ENCODE measurements at places on chromosomes 4 and X.

- DNase-seq = no peak
Observed at GRCh38 chr4:85446141-85446861, 28.6 kb upstream of the ARHGAP24 start.

- DNase-seq = no peak
Observed at GRCh38 chrX:72041871-72042851, 89.6 kb downstream of the RTL5 start.

DNA sequence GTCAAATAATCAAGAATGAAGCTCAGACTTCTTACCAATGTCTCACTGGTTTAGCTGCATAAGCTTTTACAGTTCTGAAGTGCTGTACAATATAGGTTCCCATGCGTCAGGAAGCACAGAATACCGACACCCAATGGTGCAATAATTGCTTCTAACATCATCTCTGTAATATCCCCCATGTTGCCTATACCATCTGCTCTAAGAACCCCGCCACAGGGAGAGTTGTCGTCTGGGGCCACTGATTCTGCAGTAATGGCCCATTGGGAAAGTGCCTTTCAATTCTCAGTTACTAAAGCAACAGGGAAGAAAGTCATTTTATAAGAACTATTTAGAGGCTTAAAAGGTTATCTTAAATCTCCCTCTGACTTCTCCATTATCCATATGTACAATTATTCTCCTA, 94.9 kb downstream of the GLRA3 start:
- no peak for DNase-seq

GRCh38 chr4:70000711-70001110, 4.9 kb downstream of the STATH start:
- peak; percentile 10 for DNase-seq

GRCh38 chr4:24794480-24794879, 893 bp upstream of the SOD3 start:
- DNase-seq = no peak

- DNase-seq = no peak
Observed at GRCh38 chr4:24644983-24645764, 60.8 kb upstream of the DHX15 start.

DNA sequence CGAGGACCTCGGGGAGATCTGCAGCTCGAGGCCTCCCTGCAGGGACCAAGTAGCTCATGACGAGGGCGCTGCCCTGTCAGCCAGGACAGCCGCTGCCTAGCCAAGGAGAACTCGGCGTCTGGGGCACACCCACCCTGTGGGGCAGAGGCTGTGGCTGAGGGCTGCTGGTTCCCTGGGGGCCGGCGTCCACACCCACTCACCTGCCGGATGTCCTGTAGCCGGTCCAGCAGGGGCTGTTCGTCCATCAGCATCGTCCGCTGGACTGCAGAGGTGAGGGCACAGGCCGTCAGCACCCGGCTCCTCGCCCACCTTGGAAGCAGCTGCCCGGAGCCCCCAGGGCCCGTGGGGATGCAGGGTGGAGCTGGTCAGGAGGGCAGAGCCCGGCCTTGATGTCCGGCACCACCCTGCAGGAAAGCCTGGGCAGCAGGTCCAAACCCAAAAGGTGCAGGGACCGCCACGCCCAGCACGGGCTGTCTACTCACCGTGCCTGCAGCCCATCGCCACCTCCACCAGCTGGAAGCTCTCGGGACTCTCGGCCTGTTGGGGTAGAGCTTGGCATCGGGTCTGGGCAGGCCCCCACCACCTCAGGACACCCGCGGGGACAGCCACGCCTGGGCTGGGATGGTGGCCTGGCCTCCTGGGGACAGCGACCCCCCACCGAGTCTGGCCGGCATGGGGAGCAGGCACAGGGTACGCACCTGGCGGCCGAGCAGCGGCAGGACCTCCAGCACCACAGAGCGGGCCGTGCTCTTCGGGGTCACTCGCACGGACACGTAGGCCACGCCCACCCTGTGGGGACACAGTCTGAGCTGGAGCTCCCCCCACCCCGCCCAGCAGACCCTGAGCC, 6.9 kb downstream of the DGKQ start:
- no peak for DNase-seq

- no peak for DNase-seq
Observed at GRCh38 chr4:16055471-16055870, 28.4 kb downstream of the PROM1 start.

DNA sequence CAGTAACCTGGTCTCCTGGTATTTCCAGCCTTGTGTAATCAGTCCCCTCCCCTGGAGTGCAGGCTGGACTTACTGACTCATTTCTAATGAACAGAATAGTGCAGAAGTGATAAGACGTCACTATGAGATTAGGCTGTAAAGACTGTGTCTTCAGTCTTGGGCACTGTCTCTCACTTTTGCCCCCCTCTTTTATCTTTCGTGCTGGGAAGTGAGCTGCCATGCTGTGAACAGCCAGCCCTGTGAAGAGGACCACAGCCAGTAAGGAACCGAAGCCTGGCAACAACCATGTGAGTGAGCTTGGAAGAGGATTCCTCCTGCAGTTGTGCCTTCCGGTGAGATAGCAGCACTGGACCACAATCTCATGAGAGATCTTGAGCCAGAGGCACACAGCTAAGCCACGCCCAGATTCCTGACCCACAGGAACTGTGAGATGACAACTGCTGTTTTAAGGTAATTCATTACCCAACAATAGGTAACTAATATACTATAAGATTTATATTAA, 67.5 kb upstream of the GPR34 start:
- no peak for DNase-seq

DNA sequence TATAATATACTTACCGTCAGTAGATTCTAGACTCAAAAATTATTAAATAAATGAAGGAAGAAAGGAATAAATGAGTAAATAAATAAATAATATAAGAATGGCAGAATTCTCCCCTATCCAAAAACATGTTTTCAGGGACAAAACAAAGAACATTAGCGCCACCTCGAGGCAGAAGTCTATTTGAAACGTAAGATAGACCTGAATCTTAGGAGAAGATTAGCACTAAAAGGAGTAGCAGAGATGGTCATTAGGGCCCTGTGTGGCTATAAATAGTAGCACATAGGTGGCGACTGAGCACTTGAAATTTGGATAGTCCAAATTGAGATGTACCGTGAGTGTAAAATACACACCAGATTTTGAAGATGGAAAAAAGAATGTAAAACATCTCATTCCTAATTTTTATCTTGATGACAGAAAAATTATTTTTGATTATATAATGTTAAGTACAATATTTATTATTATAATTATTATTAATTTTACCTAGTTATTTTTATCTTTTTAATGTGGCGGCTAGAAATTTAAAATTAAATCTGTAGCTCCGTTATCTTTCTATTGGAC, 24.3 kb upstream of the SRD5A3 start:
- DNase-seq = peak; percentile 74

DNA sequence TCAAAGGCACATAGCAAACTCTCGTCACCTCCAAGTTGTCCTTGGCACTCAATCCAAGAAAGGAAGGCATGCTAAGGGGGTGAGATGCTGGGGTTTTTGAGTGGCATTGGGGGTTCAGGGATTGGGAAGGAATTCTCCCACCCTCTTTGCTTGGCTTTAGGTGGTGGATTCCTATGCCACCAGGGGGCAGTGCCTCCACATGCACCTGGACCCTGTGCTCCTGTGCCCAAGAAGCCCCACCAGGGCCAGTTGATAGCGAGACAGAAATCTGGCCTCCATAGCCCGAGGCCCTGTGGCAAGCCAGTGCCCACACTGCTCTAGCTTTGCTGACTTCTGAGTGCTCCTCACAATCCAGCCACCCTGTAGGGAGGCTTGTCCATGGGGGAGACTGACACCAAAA, 2.0 kb upstream of the FATE1 start:
- DNase-seq = no peak

DNA sequence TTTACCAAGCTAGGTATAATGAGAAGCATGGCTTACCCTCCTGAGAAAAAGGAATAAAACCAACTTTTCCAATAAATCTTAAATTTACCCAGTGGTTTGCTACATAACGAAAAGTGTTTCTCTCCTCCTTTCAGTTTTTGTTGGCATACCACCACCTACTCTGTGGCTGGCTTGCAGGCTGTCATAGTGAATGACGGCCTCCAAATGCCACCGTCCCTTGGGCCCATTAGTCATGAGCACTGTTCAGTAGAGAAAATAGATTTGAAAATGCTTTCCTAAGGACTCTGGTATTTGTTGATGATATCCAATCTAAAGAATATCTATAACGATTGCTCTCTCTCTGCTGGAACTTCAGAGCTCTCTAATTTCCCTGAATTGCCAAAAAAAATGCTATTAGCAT, 488.3 kb downstream of the MAGEE1 start:
- DNase-seq = no peak

DNA sequence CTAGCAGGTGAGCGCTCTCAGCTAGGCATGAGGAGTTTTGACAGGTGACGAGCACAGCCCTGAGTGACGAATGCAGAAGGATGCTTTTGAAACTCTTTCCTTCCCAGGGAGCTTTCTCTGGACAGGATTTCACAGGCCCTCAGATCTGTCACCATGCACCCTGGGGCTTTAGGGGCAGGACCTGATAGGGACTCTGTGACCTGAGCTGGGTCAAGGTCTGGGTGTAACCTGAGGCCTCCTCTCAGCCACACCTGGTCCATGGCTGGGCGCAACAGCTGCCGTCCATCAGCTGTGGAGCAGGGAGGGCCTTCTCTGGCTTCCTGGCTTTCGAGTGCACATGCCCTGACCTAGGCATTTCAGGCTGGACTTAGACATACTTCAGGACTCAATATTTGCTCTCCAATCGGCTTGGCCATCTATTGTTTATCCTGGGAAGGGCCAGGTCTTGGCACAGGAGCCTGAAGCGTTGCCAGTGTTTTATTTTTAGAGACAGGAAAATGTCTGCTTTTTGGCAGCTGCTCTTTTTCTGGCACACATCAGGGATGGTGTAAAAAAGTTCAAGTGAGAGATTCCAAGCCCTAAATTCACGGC, 56.4 kb downstream of the C4orf51 start:
- DNase-seq = no peak

GRCh38 chrX:150051096-150051495, 112.8 kb upstream of the EOLA2 start:
- no peak for DNase-seq

DNA sequence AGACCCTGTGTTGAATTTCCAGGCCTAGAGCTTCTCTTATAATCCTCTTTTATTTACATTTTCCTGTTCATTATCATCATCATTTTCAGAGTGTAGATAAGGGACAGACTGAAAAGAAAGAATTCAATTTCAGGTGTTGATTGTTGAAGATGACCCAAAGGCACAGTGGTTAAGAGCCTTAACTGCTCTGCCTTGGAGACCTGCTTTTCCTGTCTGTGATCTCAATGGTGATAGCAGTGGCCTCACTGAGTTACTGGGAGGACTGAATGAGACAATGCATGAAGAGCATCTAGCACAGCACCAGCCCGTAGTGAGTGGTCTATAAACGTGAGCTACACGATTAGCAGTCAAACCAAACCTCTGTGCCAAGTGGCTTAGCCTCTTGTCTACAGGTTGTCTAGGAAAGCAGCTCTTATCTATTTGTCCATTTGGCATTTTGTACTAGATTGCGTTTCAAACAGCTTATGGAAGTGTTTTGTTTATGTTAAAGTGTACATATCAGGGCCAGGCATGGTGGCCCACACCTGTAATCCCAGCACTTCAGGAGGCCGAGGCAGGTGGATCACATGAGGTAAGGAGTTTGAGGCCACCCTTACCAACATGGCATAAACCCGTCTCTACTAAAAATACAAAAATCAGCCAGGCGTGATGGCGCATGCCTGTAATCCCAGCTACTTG, 41.5 kb downstream of the SETD7 start:
- no peak for DNase-seq

DNA sequence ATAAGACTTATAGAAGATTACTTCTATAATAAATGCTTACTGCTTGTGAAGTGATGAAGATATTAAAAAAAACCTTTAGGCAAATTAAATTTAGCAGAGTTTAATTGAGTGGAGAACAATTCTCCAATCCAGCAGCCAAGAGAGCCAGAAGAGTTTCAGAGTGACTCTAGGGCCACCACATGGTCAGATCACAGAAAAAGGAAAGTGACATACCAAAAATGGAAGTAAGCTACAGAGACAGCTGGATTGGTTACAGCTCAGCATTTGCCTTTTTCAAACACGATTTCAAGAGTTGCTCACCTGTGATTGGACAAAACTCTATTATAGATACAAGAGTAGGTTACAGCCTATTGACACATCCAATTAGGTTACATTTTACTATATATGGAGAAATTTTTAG, 79.0 kb upstream of the TRAM1L1 start:
- DNase-seq = no peak

- DNase-seq = no peak
Observed at GRCh38 chrX:109902665-109903064, 100.2 kb upstream of the TMEM164 start.

- DNase-seq = no peak
Observed at GRCh38 chr4:142373610-142374009, 472.5 kb downstream of the INPP4B start.

- DNase-seq = no peak
Observed at GRCh38 chr4:170990989-170991589, 822.1 kb upstream of the GALNTL6 start.

DNA sequence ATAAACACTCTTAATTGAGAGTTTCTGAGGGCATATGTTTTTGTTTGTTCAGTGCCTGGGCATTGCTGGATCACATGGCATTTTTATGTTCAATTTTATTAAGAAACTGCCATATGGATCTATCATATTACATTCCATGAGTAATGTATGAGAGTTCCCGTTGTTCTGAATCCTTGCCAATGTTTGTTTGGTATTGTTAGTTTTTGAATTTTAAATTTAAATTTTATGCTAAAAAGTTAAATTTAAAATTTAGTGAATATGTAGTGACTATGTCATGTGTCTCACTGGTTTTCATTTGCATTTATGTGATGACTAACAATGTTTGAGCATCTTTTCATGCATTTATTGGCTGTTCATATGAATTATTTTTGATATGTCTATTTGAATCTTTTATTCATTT, 54.8 kb upstream of the GEMIN8 start:
- no peak for DNase-seq

DNA sequence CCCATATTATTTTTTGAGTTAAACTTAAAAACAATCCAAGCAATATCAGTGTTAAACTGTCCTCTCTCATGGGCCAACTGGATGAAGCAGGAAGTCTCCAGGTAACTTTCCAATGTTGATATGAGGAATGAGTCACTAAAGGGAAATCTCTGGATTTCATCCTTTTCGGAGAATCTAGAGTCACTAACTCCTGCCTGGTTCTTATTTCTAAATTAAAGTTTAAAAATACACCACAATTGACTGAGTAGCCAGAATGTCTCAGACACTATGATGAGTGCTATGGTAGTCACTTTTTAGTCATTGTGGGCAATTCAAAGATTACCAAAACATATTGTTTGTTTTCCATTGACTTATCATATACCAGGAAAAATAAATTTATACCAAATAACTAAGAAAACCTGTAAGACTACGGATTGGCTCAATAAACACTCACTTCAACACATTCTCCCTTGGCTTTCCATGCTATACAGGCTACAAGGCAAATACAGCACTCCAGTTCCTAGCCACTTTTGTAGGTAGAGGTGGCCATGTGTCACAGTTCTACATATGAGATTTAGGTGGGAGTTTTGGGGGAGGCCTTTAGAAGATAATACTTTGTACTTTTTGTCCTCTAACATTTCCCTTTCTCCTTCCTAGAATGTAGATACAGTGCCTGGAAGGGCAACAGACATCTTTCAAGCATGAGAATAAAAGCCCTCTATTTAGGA, 8.6 kb downstream of the SLC9B2 start:
- DNase-seq = no peak
